ENCODE measurements at places on chromosomes 12 and 14.

GRCh38 chr12:20213723-20214625 is 154.4 kb upstream of the PDE3A start:
- no peak for DNase-seq

GRCh38 chr12:119804011-119804641 is 73.0 kb downstream of the CIT start:
- DNase-seq, result no peak

DNA sequence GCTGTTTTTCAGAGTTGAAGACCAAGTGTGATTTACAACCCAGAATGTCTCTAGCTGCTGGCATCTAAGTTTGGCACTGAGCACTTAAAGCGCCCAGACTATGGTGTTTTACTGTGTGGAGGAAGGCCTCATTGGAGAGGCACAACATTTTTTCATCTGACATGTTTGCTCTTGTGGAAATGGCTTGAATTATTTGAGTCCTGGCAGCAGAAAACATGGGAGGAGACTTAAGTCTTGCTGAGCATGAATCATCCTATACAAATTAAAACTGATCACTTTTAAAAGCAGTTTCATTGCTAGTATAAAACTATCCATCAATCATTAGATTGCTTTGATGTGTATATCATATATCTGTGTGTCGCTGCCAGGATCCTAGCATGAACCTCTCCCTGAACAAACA is 85.9 kb upstream of the REP15 start:
- no peak for DNase-seq

DNA sequence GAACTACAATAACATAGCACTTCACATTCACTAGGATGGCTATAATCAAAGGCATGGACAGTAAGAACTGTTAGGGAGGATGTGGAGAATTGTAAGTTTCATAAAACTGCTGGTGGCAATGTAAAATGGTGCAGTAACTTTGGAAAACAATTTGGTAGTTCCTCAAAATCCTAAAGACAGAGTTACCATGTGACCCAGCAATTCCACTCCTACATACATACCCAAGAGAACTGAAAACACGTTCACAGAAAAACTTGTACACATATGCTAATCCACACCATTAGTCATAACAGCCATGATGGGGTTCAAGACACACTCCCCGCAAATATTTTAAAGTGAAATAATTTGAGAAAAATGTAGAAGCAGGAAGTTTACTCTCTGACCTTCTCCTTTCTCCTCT is 31.7 kb downstream of the GALC start:
- no peak for DNase-seq

GRCh38 chr12:12108441-12109058 is 37.8 kb downstream of the BCL2L14 start:
- DNase-seq, result no peak

- no peak for DNase-seq
Measured at GRCh38 chr14:79597566-79597965, 613.7 kb downstream of the DIO2 start.

GRCh38 chr14:31205681-31206535 is 1.7 kb downstream of the HECTD1 start:
- no peak for DNase-seq

GRCh38 chr12:31019976-31020375 is 53.7 kb upstream of the DDX11 start:
- DNase-seq, result no peak

DNA sequence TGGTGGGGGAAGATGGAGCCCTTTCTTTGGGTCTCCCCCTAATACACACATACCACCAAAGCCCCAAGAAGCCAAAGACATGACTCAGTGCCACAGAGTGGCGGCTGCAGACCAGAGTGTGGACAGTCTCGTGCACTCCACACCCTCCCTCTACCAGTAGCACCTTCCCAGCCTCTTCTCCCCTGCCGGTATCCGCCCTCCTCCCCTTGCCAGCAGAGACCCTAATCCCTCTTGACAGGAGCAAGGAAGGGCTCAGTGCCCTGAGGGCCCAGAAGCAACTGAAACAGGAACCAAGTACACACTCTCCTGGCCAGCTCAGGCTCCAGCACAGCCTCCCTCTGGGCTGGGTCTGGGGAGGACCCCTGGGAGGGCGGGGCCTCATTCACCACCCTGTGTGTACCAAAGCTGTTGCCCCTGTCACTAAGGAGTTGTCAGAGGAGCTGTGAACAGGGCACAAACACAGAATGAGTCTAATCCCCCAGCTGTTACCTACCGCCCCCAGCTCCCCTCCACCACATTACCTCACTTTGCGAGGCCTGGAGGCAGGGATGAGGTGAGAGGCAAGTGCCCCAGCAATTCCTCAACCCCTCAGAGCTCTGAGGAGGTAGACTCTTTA is 8.2 kb downstream of the SPRYD3 start:
- no peak for DNase-seq

GRCh38 chr12:57535764-57536596 is 11.0 kb downstream of the DCTN2 start:
- DNase-seq, result no peak

DNA sequence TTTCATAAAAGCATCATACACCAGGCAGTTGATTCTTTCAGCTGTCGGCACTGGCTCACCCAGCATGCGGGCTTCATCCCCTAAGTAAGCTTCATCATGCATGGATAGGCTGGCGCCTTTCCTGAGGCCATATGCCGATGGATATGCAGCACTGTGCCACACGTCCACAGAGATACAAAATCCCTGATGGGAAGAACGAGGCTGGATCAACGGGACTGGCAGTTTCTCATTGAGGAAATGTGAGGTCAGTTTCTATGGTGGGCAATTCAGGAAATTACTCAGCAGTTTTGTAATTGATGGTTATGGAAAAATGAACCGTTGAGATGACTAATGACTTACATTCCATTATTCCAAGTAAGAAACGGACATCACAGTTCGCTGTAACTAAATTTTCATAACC is 453.8 kb downstream of the TMEM121 start:
- no peak for DNase-seq

DNA sequence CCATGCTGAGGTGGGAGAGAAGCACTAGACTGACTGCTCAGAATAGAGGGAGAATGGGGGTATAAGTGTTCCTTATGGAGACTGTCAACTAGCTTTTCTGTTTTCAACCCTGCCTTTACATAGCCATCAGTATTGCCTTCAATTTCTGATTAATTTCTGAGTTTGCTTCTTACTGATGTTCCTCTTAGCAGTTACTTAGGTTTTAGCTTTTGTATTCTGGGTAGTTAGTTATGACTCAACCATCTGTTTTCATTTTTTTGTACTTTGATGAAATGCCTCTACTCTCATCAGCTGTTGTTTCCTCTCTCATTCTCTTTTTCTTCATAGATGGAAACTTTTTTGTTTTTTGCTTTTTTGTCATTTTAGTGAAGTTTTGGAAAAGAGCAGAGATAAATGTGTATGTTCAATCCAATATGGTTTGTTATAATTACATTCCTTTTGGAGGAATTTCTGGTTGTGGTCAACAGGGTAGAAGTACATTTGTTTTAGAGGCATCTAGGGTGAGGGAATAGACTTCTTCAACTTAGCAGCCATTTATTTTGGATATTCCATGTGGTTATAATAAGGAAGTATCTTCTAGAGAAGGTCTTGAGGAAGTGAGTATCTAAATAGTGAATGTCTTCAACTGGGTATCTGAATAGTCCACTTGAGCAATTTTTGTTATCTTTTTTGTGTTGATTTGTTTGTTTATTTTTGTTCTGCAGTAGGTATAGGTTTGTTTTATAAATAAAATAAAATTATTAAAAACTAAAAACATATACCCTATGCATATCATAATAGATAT is 29.6 kb downstream of the PMCH start:
- no peak for DNase-seq

GRCh38 chr12:5706247-5706646 is 238.8 kb downstream of the ANO2 start:
- DNase-seq, result no peak

GRCh38 chr12:124620606-124621295 is 53.3 kb upstream of the NCOR2 start:
- DNase-seq, result no peak

- DNase-seq, result no peak
Measured at GRCh38 chr12:94143438-94143837, 4.9 kb upstream of the PLXNC1 start.

DNA sequence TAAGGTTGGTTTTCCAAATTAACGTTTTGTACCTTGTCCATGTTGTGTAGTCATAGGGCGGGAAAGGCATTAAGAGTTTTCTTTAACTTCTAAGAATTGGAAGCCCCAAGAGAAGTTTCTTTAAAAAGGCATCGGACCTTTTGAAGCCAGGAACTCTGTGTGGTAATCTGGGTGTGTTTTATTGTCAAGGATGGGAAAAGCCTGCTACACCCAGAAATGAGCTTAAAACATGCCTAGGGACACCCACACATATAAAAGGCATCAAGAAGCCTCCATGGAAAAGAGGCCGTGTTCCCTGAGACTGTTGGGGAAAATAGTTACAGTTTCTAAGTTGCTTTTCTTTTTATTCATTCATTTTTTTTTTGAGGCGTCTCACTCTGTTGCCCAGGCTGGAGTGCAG is 81.0 kb upstream of the PTHLH start:
- no peak for DNase-seq

DNA sequence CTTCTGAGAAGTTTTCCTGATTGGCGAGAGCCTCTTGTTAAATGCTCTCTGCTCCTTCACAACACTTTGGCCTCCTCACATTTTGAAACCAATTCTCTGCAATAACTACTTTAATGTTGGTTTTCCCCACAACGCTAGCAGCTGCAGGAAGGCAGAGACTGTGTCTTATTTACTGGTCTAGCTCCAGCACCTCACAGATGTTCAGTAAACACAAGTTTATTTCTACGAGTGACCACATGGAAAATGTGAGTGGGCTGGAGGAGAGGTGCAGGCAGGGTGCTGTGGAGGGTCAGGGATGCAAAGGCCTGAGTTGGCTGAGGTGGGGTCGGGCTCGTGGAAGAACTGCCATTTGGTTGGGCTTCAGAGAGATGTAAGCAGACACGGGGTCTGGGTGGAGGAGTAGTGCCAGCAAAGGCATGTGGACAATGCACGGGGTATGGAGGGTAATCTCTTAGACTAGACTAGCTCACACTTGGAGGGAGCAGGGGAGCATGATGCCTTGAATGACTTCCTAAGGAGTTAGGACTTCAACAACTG is 117.4 kb upstream of the RTL1 start:
- no peak for DNase-seq

DNA sequence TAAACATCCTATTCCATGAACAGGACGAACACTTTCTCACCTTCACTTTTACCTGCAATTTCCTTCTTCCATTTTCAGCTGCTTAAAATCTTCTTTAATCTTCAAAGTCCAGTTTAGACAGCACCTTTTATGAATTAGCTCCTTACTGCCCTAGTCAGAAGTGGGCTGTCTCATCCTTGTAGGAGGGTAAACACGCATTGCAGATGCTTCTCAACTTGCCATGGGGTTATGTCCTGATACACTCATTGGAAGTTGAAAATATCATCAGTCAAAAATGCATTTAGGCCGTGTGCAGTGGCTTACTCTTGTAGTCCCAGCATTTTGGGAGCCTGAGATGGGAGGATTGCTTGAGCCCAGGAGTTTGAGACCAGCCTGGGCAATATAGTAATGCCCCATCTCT is 35.2 kb downstream of the HMGA2 start:
- DNase-seq, result no peak

GRCh38 chr12:20101046-20101445 is 267.3 kb upstream of the PDE3A start:
- DNase-seq, result no peak

DNA sequence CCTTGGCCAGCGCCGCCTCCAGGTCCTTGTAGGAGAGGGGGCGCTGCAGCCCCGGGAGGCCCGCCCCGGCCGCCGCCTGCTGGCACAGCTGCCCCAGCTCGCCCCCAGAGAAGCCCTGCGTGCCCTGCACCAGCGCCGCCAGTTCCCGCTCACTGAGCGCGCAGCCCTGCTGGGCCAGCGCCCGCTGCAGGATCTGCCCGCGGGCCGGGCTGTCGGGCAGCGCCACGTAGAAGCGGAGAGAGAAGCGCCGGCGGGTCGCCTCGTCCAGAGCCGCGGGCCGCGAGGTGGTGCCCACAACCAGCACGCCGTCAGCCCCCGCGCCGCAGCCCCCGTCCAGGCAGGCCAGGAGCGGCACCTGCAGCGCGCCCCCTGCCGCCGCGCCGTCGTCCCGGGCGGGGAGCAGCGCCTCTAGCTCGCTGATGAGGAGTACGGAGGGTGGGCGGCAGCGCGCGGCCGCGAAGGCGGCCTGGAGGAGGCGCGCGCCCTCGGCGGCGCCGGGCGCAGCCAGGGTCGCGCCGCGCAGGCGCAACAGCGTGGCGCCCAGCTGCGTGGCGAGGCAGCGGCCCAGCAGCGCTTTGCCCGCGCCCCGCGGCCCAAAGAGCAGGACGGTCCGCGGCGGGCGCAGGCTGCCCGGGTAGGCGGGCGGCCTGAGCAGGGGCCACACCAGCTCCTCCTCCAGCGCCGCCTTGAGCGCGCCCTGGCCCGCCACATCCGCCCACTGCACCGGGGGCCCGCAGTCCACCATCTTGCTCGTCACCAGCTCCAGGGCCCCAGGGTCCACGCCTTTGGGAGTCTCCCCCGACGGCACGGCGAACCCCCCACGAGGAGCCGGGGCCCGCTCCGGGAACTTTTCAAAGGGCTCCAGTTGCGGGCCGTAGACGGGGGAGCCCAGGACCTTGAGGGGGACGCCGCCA is 27.7 kb downstream of the FIGNL2 start:
- peak; percentile 55 for DNase-seq

DNA sequence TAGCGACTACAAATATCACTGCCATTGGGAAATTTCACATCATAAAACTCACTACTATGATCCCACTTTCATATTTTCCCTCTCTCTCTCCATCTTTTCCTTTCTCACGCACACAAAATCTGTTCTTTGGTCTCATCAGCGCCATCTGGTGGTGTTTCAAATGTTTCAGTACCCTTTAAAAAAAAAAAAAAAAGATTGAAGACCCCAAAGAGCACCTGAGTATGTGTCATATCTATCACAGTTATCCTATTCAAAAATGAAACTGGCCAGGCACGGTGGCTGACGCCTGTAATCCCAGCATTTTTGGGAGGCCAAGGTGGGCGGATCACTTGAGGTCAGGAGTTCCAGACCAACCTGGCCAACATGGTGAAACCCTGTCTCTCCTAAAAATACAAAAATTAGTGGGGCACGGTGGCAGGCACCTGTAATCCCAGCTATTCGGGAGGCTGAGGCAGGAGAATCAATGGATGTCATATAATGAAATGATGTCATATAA is 72.4 kb downstream of the TTC9 start:
- peak; percentile 38 for DNase-seq

- no peak for DNase-seq
Measured at GRCh38 chr14:84250893-84251292, 1279.1 kb upstream of the FLRT2 start.

GRCh38 chr12:51048661-51049251 is 629 bp downstream of the LETMD1 start:
- no peak for DNase-seq

DNA sequence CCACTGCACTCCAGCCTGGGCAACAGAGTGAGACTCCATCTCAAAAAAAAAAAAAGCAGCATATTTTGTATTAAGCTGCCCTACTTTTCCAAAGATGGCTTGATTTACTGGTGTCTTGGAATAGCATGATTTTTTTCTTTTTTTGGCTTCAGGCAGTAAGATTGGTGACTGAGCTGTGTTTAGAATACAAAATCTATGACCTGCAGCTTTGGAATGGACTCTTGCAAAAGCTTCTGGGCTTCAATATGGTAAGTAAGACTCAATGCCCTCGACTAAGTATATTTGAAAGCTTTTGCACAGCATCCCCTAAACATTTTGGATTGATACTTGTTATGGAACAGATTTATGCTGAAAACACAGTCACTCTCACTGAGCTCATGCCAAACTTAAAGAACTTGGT is 87.8 kb downstream of the KNTC1 start:
- no peak for DNase-seq

Measured in GM10248 (cell line).